Activated naive CD4-positive, alpha-beta T cell treated with anti-CD3 and anti-CD28 coated beads, Interleukin-2, amount 50 U/mL, for 16 hours (primary cell): ENCODE measurements at places on chromosomes 12 and 14.

DNA sequence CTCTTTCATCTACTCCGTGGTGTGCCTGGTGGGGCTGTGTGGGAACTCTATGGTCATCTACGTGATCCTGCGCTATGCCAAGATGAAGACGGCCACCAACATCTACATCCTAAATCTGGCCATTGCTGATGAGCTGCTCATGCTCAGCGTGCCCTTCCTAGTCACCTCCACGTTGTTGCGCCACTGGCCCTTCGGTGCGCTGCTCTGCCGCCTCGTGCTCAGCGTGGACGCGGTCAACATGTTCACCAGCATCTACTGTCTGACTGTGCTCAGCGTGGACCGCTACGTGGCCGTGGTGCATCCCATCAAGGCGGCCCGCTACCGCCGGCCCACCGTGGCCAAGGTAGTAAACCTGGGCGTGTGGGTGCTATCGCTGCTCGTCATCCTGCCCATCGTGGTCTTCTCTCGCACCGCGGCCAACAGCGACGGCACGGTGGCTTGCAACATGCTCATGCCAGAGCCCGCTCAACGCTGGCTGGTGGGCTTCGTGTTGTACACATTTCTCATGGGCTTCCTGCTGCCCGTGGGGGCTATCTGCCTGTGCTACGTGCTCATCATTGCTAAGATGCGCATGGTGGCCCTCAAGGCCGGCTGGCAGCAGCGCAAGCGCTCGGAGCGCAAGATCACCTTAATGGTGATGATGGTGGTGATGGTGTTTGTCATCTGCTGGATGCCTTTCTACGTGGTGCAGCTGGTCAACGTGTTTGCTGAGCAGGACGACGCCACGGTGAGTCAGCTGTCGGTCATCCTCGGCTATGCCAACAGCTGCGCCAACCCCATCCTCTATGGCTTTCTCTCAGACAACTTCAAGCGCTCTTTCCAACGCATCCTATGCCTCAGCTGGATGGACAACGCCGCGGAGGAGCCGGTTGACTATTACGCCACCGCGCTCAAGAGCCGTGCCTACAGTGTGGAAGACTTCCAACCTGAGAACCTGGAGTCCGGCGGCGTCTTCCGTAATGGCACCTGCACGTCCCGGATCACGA is 2.2 kb downstream of the SSTR1 start:
- no peak for DNase-seq

DNA sequence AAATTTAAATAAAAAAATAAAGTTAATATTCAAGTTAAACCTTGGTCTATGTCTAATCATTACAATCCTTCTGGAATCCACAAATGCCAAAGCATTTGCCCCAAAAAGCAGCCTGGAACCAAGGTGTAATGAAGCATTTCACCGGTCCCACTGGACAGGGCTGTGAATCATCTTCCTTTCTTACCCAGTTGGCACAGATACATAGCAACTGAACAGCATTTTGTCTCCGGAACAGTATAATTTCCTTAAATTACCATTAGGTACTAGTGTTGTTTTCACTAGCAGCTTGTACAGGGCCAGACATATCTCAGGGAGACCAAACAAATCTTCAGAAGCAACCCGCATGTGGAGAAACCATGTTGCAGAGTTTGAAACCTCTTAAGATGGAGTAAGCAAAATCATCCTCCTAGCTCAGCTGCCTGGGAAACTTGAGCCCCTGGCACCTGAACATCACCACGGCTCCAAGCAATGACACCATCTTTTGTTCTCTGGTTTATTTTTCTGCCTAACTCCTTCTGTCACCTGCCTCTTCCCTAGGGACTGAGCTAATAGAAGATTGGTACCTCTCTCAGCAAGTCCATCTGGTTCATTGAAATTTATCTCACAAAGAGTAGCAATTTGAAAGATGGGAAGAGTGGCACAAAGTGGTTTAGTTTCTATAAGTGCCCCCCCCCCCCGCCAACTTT is 17.9 kb upstream of the MDM1 start:
- DNase-seq, result no peak

DNA sequence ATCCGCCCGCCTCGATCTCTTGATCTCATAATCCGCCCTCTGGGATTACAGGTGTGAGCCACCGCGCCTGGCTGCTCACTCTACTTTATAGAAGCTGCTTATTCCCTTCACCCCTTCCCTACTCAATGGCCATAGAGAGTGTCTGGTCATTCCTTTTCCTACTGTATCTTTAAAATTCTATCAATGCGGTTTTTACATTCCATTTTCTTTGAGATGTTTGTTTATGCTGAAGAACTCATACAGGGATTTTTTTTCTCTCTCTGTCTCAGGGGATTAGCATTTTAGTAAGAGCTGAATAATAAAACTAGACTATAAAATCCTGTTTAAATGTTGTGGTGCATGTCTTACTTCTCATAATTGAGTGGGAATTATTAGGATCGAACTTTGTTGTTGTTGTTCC is 218.6 kb upstream of the FOXN3 start:
- no peak for DNase-seq

DNA sequence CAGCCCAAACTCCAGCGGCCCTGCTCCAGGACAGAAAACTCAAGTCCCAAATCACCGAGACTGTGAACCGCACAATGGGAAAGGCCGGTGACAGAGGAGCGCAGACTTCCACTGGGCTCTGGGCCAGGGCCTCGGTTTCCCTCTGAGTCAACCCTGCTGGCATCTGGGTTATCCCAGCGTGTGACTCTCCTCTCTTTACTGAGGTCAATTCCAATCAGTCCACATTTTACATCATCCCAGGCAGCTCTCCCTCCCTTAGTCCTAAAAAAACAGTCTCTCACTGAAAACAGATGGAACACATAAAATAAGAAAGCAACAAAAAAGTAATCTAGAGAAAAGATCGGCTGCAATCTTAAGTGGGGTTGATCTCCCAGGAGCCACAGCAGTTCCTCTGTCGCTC is 36.9 kb downstream of the ITPK1 start:
- no peak for DNase-seq

- DNase-seq, result no peak
Observed at GRCh38 chr12:39294715-39295114, 148.2 kb downstream of the KIF21A start.

DNA sequence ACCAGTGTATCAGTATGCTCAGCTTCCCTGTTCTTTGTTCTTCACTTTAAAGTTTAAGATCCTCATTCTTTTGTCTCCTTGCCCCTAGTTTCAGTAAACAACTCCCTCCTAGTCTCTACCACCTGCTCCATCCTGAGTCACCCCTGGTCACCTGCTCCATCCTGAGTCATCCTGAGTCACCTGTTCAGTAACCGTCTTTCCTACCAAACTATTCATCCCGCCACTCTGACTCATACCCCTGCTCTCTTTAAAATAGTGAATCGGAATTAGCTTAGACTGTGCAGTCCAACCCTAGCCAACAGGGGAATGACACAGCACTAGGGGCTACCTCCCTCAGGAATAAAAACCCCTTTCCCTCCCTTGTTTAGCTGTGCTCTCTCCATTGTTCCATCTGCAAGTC is 888.1 kb upstream of the MDGA2 start:
- DNase-seq, result no peak

- DNase-seq, result no peak
Observed at GRCh38 chr12:69932676-69933552, 107.9 kb downstream of the MYRFL start.

GRCh38 chr12:55979069-55979468 is 5.2 kb downstream of the RAB5B start:
- no peak for DNase-seq

DNA sequence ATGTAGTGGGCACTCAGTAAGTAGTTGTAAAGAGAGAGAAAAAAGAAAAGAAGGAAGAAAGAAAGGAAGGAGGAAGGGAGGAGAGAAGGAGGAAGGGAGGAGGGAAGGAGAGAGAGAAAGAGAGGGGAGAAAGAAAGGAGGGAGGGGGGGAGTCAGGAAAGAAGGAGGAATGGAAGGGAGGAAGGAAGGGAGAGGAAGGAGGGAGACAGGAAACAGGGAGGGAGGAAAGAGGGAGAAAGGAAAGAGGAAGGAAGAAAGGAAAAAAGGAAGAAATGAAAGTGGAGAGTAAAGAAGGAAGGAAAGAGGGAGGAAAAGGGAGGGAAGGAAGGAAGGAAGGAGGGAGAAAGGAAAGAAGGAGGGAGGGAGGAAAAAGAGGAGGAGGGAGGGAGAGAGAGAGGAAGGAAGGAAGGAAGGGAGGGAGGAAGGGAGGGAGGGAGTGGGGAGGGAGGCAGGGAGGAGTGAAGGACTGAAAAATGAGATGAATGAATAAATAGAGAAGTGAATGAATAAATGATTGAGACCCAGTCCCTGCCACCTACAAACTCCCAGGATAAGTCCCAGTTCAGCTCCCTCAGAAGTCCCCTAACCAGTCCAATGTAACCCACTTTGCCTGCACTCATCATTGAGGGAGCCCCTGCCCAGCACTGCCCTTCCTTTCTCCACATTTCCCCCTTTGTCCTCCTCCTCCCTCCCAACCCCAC is 739.0 kb upstream of the TBX3 start:
- no peak for DNase-seq

- DNase-seq, result no peak
Observed at GRCh38 chr12:22048351-22049041, 2.5 kb downstream of the CMAS start.

GRCh38 chr14:64115401-64115800 is 178.8 kb downstream of the ESR2 start:
- DNase-seq, result no peak

DNA sequence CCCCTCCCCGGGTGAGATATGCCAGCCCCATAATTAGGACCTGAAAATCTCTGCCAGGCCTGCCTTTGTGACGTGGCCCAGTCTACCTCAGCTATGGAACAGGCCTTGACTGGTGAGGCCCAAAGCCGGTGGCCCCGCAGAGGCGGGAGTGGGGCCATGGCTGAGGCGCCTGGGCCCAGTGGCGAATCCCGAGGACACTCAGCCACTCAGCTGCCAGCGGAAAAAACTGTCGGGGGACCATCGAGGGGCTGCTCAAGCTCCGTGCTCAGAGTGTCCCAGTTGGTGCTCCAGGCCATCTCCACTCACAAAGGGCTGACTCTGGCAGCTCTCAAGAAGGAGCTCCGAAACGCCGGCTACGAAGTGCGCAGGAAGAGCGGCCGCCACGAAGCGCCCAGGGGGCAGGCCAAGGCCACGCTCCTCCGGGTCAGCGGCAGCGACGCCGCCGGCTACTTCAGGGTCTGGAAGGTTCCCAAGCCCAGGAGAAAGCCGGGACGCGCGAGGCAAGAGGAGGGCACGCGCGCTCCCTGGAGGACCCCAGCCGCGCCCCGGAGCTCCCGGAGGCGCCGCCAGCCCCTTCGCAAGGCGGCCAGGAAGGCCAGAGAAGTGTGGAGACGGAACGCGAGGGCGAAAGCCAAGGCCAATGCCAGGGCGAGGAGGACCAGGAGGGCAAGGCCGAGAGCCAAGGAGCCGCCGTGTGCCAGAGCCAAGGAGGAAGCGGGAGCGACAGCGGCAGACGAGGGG is 21.4 kb downstream of the ZNF641 start:
- no peak for DNase-seq

DNA sequence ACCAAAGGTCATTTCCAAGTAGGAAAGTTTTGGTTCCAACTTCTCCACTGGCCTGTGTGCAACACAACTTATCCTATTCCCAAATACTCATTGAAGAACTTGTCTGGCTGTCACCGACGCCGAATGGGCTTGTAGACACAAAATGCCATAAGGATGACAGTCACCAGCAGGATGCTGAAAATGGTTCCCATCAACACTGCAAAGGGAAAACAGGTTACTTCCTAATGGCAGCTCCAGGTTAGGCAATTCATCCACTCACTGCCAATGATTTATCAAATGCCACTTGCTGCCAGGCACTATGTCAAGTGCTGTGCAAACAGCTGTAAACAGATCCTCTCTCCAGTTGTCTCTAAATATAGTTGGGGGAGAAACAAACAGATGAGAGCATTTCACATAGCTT is 6.1 kb downstream of the C12orf76 start:
- no peak for DNase-seq

- DNase-seq, result no peak
Observed at GRCh38 chr12:32331133-32331532, 68.2 kb upstream of the FGD4 start.

DNA sequence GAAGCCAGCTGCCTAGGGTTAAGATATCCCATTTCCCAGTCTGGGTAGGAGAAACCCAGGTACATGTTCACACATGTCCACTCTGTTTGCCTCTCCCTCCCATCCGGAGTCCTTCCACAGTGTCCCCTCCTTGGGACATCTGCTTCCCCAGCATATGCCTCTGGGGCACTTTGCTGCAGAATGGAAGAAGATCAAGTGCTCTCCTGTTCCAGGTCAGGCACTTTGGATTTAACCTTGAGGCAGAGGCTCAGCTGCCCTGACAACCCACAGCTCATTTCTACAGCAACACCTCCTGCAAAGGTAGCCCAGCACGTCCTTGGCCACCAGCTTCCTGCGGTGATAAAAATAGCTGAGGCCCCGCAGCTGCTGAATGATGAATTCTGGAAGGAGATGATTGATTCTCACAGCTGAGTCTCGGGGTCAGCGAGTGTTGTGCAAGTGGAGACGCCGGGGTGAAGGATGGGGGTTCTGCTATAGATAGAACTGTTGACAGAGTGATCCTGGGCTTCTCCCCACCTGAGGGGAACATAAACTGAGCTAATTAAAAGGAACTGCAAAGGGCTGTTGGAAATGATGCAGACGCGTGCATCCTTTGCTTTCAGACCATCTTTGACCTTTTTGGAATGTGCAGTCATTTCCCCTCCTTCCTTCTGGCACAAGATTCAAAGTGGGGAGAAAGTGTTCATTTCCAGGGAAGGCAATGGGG is 145.0 kb downstream of the SLC38A6 start:
- no peak for DNase-seq

- no peak for DNase-seq
Observed at GRCh38 chr14:26255213-26255612, 342.6 kb downstream of the NOVA1 start.

DNA sequence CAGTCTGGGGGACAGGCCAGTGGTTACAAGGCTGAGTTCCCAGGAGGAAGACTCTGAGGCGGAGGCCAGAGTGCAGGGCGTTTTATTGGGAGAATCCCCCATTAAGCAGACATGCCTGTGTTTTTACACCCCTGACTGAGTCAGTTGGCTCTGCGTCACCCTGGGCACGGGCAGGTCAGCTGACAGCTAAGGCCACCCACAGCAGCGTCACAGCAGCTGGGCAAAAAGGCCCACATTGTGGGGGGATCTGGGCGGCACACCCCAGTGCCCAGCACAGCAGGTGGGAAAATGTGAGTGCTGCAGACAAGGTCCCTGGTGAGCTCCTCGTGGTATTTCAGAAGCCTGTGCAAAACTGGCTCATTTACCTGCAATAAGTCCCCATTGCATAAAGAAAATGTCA is 184.7 kb downstream of the AACS start:
- DNase-seq, result no peak
